A549 treated with CORT108297 at 1 μM for 4 hours (cell line): ENCODE measurements at places on chromosomes 11 and 22. TPM values are rescaled to one million over a fixed set of nuclear protein-coding genes. Genes with fewer than 3 reads are reported as not detected.

The HIRA gene
- 20.1 to 25.9 TPM (median 24.8 TPM) in 5 replicates for total RNA-seq

The ZNF214 gene
- 0.57 to 1.1 TPM (median 0.79 TPM) in 5 replicates for total RNA-seq

The DEFB131B gene
- total RNA-seq: not detected in 5 replicates

The GALNT18 gene
- total RNA-seq: 19.1 to 22.2 TPM (median 19.7 TPM) in 5 replicates

The OR9G4 gene
- not detected in 5 replicates for total RNA-seq

The MFNG gene
- 1.4 to 3.5 TPM (median 2.5 TPM) in 5 replicates for total RNA-seq
